Activated T-cell treated with anti-CD3 and anti-CD28 coated beads, Interleukin-2, amount 50 U/mL, for 4 hours (primary cell): ENCODE measurements at places on chromosomes 12 and 14. TPM values are rescaled to one million over a fixed set of nuclear protein-coding genes. Genes with fewer than 3 reads are reported as not detected.

- DNase-seq: no peak
These were observed 26.1 kb upstream of the FOXN3 start for GRCh38 chr14:89443042-89443629.

DNA sequence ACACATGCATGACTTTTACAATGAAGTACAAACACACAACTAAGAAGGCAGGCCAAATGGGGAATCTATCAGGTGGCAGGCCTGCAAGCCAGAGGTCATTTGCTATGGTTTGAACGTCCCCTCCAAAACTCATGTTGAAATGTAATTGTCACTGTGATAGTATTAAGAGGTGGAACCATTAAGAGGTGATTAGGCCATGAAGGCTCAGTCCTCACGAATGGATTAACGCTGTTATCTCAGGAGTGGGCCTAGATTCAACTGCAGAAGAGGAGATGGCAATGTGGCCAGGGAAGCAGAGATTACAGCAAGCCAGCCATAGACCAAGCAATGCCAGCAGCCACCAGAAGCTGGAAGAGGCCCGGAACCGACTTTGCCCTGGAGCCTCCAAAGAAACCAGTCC is 13.5 kb upstream of the ACTR6 start:
- DNase-seq: no peak

- DNase-seq: no peak
These were observed 224.3 kb upstream of the DCN start for GRCh38 chr12:91406920-91407341.

DNA sequence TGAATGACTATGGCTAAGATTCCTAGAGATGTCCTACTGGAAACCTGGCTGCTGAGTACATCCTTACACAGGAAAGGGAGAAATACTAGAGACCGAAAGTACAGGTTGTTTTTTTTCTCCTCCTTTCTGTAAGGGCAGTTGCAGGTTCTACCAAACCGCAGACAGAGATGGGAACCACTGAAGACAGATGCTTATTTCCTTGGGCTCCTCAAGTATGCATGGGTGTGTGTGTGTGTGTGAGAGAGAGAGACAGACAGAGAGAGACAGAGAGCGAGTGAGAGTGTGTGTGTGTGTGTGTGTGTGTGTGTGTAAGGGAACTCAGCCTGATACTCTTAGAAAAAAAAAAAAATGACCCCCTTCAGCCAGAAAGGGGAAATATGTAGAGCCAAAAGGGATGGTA is 42.5 kb downstream of the MAP4K5 start:
- DNase-seq: no peak

DNA sequence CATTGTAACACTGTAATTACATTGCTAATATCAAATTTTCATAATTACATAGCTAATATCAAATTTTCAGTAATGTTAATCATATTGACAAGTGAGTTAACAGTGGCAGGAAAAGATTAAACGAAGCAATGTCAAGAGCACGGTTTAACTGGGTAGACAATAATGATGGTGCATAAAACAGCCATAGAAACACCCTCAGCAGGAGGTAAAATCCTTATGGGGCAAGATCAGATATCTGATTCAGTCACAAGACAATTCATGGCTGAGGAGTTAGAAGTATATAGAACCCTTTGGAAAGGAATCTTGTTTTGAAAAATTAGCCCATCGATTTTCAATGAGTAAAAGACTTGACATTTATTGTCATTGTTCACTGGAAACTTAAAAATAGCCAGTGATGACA is 190.6 kb downstream of the SLC2A13 start:
- DNase-seq: no peak

- no peak for DNase-seq
These were observed 3.8 kb downstream of the GALNT16 start for GRCh38 chr14:69263771-69264170.

- no peak for DNase-seq
These were observed 64.5 kb upstream of the STK38L start for GRCh38 chr12:27179400-27180214.

DNA sequence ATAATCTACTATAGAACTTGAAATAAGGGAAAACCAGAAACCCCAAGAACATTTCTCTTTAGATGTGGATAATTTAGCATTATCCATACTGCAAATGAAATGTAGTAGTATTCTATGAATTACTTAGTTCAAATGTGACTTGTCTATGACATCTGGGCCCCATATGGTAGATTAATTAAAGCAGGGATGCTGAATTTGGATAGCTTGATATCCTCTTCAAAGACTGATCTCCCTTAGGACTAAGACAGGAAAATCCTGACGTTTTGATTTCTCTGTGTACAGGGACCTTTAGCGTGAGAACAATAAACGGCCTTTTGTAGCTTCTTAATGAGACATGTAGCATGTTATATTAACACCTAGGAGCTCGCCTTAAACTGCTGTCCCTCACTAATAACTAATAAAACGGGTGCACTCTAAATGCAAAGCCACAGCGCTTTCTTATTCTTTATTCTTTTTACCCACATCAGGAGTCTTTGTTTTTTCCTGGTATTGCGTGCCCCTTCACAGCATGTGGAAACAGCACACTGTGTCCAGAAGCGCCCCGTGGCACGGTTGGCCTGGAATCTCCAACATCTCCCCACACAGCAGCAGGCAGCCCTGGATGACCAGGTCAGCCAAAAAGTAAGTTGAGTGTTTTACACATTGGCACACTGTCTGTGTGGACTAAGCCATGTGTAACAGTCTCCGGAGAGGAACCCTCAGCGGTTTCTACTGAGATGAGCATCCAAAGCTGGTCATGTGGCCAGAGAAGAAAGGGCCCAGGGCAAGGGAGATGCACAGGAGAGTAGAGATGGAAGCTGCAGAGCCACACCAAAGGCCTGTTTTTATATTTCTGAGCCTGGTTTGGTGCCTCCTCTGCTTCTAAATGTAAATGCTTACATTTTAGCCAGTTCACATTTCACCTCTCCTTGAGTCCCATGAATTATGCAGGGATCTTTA is 93.1 kb downstream of the SRGAP1 start:
- no peak for DNase-seq

DNA sequence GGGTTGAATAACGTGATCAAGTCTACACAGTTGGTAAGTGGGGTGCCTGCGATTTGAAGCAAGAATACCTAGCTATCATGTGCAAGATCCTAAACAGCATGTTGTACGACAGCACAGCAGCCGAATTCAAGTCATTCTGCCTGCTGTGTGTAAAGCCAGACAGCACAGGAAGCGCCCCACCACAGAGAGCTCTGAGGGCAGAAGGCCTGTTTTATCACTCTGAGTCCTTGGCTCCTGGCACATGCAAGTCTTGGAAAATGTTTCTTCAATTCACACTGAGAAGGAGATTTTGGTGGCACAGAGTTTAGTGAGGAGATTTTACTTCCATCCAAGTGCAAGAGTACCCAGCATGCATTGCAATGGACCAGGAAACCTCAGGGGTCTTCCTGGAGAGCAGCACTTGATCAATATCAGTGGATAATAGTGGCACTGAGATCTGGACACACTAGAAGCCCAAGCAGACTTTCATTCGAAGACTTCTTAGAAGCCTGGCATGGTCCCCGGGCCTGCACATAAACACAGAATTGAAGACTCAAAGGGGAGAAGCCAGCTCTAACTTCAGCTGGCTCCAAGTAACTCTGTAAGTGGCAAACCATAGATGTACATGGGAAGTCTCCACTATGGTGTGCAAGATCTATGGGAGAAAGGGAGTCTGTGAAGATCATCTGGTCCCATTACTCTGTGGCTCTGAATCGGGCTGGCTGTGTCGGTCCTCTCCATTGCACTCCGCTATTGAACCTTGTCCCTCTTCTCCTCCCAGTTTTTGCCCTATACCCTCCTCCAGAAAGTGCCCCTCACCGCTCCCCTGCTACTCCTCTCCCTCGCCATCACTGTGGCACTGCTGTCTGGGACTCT is 1.5 kb upstream of the KRT1 start:
- peak; percentile 15 for DNase-seq

GRCh38 chr14:94547151-94547680 is 14.0 kb upstream of the SERPINA4 start:
- no peak for DNase-seq

GRCh38 chr14:92613008-92613658 is 99.6 kb downstream of the RIN3 start:
- DNase-seq: peak; percentile 59

DNA sequence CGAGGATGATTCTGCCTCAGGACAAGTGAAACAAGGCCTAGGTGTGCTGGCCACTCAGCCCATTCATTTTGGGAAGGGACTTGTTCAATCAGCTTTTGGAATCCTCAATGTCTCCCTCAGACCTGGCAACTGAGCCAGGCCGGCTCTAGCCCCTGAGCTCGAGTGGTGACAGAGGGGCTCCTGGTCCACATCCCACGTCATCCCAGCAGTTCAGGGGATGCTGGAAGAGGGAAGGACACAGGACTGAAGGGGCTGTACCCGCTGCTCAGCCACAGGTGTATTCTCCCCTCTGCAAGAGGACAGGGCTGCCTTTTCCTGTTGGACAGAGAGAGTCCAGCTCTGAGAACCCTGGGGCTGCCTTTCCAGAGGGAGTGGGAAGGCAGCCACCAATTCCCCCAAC is 244.6 kb upstream of the SFSWAP start:
- DNase-seq: no peak

DNA sequence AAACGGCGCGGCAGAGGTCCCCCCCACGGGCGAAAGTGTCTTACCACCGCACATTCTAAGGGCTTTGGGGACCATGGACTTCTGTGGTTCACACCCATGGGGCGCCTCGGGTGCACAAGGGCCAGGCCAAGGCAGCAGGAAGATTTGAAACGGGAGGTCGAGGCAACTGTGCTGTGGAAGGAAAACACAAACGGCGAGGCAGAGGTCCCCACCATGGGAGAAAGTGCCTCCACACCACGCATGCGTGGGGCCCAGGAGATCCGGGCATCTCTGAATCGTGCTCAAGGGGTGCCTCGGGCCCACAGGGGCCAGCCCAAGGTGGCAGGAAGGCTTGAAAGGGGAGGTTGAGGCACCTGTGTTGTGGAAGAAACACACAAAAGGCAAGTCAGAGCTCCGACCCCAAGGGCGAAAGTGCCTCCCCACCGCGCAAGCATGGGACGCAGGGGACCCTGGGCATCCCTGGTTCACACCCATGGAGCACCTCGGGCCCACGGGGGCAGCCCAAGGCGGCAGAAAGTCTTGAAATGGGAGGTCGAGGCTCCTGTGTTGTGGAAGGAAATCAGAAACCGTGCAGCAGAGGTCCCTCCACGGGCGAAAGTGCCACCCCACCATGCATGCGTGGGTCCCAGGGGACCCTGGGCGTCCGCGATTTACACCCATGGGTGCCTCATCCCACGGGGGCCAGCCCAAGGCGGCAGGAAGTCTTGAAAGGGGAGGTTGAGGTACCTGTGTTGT is 371.0 kb downstream of the ALG10 start:
- no peak for DNase-seq

DNA sequence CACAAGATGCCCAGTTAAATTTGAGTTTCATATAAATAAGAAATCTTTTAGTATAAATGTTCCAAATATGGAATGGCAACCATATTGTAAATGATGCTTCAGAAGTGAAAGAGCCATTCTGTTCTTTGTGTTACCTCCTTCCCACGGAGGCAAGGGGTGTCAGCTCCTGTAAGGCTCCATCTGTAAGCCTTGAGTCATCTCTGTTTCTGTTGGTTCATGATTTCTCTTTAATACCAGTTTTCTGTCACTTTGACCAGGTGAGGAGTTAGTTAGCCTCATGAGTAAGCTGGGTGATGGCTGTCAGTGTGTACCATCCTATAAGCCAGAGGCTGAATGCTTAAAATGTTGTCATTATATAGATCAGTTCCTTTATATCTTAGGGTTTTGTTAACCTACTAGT is 61.9 kb downstream of the TMEM30B start:
- DNase-seq: no peak

GRCh38 chr12:22276867-22277266 is 57.6 kb downstream of the ST8SIA1 start:
- no peak for DNase-seq

GRCh38 chr12:102119674-102120563 is at the start of the genes NUP37 and PARPBP:
TSS of gene NUP37 (minus strand) at chr12:102120114. CDS start at chr12:102118518, 1,596 bp downstream.
TSS of gene PARPBP (plus strand) at chr12:102120183. CDS start at chr12:102123889, 3,706 bp downstream.
- DNase-seq: peak; percentile 85

DNA sequence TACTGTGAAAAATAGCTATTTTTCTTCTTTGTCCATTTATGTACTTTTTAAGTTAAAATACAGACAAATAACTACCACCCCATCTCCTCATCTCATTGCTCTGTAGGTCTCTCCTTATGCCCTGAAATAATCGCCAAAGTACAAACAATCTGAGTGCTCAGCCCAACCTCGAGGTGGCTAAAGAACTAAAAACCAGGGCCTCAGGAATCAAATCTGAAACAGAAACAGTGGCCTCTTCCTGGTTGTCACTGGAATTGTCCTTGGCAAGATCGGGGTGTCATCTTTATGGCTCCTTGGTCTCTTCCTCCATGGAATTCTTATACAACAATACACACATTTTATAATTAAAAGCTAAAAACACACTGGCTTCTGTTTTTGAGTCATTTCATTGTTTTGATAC is 182.4 kb downstream of the ASCL1 start:
- no peak for DNase-seq

- DNase-seq: no peak
These were observed 142.4 kb upstream of the SLC16A7 start for GRCh38 chr12:59453475-59453874.

DNA sequence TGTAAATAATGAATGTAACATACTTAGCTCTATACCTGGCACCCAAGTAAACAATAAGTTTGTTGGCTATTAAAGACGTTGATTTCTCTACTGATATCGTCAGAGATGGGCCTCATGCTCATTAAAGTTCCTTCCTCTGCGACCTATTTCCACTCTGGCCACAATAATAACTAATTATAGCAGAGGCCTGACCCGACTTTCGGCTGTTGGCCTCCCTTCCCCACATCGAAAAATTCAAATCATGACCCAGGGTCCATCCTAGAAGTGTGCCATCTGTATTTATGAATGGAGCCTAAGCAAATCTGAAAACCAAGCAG is 321 bp upstream of the USP30 start:
- no peak for DNase-seq

DNA sequence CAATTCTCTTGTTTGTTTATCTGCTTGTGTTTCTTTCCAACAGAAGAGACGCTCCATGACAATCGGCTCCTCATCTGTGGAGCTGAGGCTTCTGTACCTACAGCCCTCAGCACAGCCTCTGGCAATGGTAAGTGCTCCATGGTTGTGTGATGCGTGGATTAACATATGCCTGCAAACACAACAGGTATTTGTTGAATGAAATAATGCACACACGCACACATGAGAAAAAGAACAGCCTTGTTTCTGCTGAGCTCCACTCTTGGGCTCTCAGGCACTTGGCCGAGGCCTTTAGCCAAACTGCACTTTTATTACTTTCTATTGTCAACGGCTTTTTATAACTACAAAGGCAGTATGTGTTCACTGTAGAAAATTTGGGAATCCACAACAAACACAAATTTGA is 120.4 kb upstream of the TMCC3 start:
- DNase-seq: no peak

GRCh38 chr14:61222388-61222787 is 58.8 kb downstream of the TMEM30B start:
- no peak for DNase-seq

GRCh38 chr14:69363055-69363454 is 35.0 kb downstream of the ERH start:
- no peak for DNase-seq

Gene RD3L
- not detected for total RNA-seq

Gene ANKRD33
- total RNA-seq: not detected

Gene CISTR
- total RNA-seq: not detected

Gene DNAI7
- total RNA-seq: not detected

Gene CPNE6
- not detected for total RNA-seq

Gene GPR162
- 0.38 TPM for total RNA-seq

Gene SLC25A47
- not detected for total RNA-seq
